ENCODE measurements at places on chromosomes 1 and 21.

GRCh38 chr1:158045639-158046038 lies 52.2 kb downstream of the KIRREL1 start:
- no peak for DNase-seq

- DNase-seq = no peak
Measured at GRCh38 chr1:4836574-4836973, 182.2 kb downstream of the AJAP1 start.

DNA sequence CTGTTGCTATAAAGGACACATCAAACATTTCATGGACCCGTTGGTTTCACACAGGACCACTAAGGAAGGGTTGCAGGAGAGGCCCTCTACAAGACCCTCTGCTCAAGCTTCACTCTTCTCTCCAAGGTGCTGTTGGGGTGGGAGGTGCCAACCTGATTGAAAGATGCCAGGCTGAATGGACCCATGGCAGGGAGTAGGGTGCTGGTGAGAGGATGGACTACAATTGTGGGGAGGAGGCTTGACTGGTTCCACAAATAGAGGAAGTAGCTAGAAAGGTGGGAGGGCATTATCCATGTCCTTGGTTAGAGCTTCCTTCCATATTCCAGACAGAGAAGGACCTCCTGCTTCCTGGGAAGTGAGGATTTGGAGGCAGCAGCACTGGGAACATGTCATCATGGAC lies 167.6 kb upstream of the HMGB4 start:
- no peak for DNase-seq

GRCh38 chr1:6515771-6516170 lies 24.3 kb upstream of the PLEKHG5 start:
- DNase-seq = no peak

- no peak for DNase-seq
Measured at GRCh38 chr1:91793189-91793588, 92.8 kb downstream of the TGFBR3 start.

- no peak for DNase-seq
Measured at GRCh38 chr1:38203441-38203840, 156.8 kb upstream of the POU3F1 start.

DNA sequence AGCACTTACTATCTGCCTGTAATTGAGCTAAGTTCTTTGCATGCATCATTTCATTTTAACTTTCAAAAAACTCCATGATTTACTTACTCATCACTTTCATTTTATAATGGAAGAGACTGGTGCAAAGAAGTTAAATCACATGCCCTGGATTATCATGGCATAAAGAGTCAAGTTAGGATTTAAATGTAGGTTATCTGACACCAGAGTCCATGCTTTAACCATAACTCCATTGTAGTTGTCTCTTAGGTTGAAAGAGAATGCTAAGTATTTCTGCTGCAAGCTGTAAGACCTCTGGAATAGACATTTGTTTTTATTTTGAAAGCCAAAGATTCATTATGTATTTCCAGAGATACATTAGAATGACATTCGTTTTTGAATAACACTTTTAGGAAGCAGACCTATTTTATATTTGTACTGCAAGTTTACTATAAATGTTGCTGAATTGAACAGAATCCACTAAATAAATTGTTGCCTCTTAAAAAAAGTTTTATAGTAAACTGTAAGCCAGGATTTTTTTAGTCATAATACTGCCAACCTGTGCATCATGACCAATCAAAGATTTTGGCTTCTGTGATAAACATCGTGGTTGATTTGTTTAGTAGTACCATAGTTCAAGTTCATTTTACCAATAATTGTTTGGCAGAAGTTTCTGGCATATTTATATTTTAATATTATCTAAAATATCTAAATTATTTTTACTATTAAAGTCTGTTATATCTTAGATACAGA lies 26.1 kb downstream of the CFH start:
- no peak for DNase-seq

DNA sequence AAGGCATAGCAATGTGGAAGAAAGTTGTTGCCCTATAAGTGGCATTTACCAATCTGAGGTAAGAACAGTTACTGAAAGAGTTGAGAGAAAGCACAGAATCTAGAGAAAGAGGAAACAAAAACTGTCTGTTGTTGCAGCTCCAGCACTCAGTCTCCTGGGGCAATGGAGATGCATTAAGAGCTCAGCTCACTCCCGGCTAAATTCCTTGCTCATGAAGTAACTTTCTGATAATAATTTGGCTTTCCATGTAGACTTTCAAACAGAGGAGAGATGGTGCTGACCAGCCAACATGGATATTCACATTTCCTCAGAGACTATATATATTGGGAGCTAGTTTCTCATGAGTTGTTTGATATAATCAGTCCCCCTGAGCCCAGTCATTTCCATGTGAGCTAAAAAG lies 135.3 kb downstream of the GDAP2 start:
- no peak for DNase-seq

GRCh38 chr1:218510153-218510772 lies 165.1 kb downstream of the TGFB2 start:
- DNase-seq = no peak

GRCh38 chr1:148318123-148318903 lies 164.8 kb downstream of the PPIAL4G start:
- DNase-seq = peak; percentile 24

DNA sequence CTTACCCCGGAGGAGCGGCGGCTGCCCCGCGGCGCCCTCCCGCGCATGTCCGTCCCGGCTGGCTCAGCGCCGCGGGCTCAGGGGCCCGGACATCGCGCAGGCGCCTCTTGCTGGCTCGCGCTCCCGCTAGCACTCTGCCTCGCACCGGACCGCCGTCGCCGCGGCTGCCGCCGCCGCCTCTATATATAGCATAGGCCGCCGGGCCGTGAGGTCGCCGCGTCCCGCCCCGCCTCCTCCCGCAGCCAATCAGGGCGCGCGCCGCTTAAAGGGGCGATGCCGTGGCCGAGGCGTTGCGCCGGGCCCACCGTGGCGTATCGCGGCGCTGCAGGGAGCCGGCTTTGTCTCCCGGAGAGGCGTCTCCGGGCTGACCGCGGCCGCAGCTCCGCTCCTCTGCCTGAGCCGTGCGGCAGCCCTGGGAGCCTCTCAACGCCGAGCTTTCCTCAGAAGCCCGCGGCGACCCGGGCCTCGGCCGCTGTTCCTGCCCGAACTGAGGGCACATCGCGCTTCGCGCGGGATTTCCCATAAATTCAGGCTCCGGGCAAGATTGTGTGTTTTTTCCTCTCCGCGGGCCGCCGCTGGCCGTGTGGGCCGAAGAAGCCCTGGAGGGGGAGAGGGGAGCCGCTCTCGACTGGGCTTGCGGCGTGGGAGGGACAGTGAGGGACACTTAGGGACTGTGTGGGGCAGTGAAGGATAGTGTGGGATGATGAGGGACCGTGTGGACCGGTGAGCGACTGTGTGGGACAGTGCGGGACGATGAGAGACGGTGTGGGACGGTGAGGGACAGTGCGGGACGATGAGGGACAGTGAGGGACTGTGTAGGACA lies at the start of gene ERRFI1:
Gene ERRFI1 (minus strand): TSS at position 157 of the 823 bp plus-strand sequence. CDS start 10,690 bp downstream, outside the sequence.
- peak; percentile 78 for DNase-seq

- no peak for DNase-seq
Measured at GRCh38 chr1:86491171-86491950, 22.6 kb downstream of the CLCA1 start.

DNA sequence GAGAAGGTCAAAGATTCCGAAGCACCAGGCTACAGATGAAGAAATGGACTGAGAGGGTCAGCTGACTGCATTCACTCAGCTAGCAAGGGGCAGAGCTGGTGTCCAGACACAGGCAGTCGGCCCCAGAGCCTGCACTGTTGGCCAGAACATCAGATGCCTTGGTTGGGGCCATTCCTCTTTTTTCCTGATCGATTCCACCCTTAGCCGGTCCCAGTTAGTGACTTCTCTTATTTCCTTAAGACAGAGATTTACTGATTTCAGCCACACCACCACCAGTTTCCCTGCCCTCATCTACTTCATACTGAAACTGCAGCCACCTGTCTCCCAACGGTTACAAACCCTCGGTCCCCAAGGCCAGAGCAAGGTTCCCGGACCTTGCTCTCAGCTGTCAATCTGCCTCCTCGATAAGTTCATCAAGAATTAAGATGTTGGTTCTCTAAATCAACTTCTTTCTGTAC lies 11.5 kb downstream of the CD58 start:
- no peak for DNase-seq

GRCh38 chr1:211606914-211607753 lies 28.2 kb upstream of the SLC30A1 start:
- DNase-seq = no peak

DNA sequence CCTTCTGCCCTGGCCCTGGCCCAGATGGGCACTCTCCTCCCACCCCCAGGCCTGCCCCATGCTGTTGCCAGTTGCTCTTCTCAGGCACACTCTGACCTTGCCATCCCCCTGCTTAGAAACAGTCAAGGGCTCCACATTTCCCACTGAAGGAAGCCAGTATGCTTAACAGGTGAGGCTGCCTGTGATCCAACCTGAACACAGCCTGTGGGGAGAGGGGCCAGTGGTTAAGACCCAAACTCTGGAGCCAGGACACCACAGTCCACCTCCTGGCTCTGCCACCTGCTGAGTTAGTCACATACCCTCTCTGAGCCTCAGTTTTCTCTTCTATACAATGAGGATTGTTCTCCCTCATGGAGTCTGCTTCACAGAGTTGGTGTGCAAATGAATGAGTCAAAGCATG lies 526.9 kb downstream of the MATN1 start:
- DNase-seq = no peak

DNA sequence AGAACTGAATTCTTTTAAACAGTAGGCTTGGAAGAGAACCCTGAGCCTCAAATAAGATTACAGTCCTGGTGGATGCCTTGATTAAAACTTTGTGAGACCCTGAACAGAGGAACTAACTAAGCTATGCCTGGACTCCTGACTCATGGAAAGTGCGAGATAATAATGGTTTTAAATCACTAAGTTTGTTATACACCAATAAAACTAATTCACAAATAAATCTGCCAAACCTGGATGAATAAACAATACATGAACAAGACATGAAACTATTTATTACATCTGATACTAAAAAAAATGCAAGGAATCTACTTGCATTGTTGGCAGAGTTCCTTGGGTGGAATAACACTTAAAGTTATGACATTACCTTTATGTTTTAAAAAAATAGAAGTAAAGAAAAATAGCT lies 118.4 kb downstream of the PIGK start:
- DNase-seq = no peak

- DNase-seq = no peak
Measured at GRCh38 chr1:119943216-119943615, 46.9 kb upstream of the ADAM30 start.

GRCh38 chr1:247924868-247925267 lies at the start of gene OR2AJ1:
Gene OR2AJ1, plus strand, starts transcription at chr1:247924889. Its CDS starts 8,880 bp downstream, at chr1:247933769.
- no peak for DNase-seq

- no peak for DNase-seq
Measured at GRCh38 chr1:115929881-115930280, 46.4 kb upstream of the SLC22A15 start.

- DNase-seq = no peak
Measured at GRCh38 chr1:1602968-1603506, 3.1 kb upstream of the FNDC10 start.

- no peak for DNase-seq
Measured at GRCh38 chr1:233440951-233441401, 113.5 kb downstream of the MAP3K21 start.

DNA sequence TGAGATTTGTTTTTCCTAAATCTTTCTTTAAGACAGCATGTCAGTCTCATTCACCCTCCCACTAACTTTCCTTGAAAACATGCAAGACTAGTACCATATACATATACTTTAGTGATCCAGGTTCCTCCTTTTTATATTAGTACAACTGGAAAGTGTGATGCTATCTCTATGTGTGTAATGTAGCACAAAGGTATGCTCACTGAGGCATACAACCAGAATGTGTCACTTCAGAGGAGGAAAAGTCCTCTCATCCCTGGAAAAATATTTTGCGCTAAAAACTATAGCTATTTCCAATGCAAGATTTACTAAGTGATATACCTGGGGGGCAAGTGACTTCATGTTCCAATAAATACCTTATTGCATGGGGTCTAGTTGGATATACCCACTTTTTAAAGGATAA lies 45.9 kb downstream of the BARHL2 start:
- DNase-seq = no peak

- no peak for DNase-seq
Measured at GRCh38 chr1:201444792-201445191, 23.3 kb upstream of the TNNI1 start.

DNA sequence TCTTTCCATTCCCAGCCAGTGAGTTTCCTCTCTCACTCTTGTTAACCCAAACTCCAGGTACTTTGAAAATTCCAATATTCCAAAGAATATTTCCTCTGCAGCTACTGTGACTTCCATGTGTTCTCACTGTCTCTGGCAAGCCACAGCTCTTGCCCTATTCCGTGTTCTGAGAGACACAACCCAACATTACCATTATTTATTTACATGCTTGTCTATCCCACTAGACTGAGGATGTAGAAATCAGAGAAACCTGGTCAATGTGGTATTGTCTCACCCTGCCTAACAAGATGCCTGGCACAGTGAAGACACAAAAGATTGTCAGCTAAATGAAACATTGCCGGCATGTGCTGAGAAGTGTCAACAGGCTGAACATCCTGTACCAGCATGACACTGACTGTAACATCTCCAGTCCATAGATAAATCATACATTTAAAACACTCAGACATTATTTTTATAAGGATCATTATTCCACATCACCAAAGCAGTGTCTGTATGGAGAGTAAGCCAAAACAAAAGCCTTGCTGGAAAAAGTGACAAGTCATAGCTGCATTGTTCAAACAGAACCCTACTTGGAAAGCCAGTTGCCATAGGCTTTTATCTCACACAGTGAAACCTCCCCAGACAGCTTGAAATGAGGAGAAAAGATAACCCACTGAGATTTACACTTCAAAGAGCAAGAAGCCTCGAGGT lies 72.3 kb downstream of the SIPA1L2 start:
- no peak for DNase-seq

DNA sequence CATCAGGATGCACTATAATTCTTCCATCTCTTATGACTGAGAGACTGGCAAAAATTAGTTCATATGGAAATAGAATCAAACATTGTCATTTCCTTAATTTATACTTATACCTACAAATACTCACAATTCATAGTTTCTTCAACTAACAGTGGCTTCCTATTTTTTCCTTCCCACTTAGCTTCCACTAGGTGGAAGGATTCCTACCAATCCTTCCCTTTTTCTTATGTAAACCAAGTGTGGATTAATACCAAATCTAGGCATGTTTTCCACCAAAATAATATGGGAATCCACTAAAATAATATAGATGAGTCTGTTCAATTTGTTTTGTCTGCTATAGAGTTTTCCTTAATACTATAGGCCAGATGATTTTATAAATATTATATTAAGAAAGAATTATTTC lies 1537.1 kb downstream of the PLA2G4A start:
- no peak for DNase-seq

Measured in T follicular helper cell (primary cell).